ENCODE measurements at places on chromosomes 5 and 9.

GRCh38 chr9:132032238-132032950 is 47.3 kb downstream of the MED27 start:
- DNase-seq: no peak

DNA sequence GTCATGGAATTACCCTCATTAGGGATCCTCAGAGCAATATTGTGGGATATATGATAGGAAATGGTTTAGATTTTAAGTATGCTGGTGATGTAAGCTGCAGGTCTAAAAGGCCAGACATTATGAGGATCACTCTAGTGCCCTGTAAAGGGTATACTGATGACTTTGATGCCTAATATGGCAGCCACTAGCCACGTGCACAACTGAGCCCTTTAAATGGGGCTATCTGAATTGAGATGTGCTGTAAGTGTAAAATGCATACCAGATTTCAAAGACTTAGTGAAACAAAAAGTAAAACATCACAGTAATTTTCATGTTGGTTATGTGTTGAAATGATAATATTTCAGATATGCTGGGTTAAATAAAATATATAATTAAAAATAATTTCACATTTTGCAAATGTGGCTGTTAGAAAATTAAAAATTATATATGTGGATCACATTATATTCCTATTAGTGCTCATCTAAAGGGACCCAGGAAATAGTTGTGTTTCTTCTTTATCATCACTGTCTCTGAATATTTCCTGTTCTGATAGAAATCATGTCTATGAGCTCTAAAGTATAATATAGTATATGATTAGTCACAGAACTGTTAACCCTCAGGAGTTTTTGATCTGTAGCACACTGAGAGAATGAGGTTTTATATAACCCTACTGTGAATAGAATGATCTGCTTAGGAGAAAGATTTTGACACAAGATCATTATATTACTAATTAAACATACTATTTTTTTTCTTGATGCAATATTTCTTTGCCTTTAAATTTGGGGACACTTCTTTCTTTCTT is 50.1 kb downstream of the OSTF1 start:
- no peak for DNase-seq

GRCh38 chr9:98809311-98810101 is 2.0 kb downstream of the GALNT12 start:
- no peak for DNase-seq

DNA sequence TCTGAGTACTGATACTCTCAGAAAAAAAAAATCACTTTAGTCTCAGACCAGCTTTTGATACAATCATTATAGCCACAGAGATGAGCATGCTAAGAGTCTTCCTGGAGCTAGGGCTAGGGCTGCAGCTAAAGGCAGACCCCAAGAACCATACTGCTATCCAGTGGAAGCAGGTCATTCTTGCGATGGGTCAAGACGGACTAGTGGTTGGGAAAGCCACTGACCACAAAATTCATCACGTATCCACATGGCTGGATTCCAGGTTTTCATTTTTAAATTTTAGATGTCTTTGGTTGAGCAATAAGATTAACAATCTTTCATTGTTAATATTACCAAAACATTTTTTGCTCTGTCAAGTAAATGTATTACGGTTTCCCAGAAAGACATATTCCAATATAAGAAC is 598.1 kb downstream of the DNAH5 start:
- no peak for DNase-seq

DNA sequence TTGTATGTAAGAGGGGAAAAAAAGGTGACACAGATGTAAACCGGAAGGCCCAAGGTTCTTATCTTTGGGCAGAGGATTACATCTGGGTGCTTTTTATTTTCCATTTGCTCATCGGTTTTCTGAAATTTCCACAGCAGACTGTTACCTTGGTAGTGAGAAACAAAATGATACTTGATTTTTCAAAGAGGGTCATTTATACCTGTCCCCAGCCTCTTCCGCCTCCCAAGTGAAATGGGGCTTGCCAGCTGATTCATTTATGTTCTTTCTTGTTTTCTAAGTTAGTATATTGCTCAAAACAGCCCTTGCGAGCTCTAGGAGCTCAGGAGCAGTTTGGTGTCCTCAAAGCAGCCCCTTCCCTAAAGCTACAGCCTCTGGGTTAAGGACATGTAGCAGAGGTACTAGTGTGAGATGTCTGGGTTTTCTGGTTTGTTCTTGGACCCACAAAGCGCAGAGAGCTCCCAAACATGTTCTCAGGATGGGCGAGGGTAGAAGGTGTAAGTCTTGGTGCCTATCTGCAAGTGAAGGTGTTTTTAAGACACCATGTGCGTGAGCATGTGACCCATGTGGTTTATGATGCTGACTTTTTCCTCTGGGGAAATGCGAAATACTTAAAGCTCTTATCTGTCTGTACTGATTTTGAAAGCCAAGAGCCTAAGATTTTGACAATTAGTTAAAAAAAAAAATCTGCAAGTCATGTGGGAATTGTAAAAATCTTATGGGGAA is 38.3 kb downstream of the DAPK1 start:
- no peak for DNase-seq

GRCh38 chr9:128429513-128430086 is 8.9 kb downstream of the CERCAM start:
- no peak for DNase-seq
